Sciatic nerve (tissue), 2 donors: ENCODE measurements at places on chromosomes 4 and X.

GRCh38 chrX:8760021-8760420, 28.1 kb upstream of the ANOS1 start:
- DNase-seq: no peak

GRCh38 chrX:106917830-106918500, 2.2 kb upstream of the CLDN2 start:
- no peak for DNase-seq

- DNase-seq: no peak
Observed at GRCh38 chr4:107792711-107793110, 32.0 kb upstream of the SGMS2 start.

DNA sequence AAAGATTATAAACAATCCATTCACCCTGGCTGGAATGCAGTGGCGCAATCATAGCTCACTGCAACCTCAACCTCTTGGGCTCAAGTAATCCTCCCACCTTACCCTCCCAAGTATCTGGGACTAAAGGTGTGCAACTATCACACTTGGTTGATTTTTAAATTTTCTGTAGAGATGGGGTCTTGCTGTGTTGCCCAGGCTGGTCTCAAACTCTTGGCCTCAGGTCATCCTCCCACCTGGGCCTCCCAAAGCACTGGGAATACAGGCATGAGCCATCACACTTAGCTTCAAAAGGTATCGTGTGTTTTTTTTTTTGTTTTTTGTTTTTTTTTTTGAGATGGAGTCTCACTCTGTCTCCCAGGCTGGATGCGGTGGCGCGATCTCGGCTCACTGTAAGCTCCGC, 71.5 kb downstream of the FRYL start:
- no peak for DNase-seq

DNA sequence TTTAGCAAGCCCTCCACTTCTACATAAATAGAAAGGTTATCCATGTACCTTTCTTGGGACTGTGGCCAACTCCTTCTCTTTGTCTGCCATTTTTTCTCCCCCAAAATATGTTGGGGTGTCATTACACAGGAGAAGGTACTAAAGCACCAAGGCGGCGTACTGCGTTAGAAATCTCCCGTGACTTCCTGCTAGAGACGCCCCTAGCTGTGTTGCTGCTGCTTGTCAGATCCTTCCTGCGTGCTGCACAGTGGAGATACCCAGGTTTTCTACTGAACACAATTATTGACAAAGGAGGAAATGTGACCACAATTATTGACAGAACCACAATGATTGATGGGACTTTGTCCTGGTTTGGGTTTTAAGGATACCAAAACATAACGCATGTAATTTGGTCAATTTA, 97.7 kb downstream of the EFHC2 start:
- DNase-seq: no peak

DNA sequence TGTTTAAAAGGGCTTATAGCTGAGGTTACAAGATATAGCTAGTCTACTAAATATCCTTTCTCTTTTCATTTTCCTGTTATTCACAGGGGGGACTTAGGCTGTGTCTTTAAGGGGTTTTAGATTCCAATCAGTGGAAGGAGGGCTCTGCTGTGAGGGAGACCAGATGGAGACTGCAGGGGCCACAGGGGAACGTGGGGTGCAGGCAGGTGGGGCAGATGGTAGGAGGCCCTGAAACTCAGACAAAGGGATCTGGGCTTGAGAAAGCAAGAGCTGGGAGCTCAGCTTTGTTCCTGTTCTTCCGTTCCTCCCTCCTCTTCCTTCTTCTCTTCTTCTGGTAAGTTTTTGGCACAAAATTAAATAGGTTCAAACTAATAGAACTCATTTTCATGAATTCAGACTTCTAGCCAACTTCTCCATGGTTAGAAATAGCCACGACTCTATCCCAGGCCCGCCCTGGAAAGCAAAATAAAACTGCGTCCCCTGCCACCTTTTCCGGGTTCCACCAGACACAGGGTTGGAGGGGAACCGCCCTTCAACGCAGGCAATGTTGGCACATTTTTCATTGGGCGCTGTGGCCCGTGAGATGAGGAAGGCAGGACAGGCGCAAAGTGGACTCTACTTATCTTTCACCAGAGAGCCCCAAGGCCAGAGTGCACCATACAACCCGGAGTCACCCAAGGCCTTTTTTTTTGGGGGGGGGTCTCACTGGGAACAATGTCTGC, 3.5 kb upstream of the TMSB4X start:
- no peak for DNase-seq

DNA sequence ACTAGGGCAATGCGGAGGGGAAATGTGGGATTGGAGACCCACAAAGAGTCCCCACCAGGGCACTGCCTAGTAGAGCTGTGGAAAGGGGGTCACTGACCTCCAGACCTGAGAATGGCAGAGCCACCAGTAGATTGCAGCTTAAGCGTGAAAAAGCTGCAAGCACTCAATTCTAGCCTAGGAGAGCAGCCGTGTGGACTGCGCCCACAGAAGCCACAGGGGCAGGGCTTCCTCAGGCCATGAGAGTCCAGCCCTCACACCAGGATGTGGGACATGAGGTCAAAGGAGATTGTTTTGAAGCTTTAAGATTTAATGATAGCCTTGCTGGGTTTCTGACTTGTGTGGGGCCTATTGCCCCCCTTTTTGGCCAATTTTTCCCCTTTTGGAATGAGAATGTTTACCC, 379.0 kb downstream of the INPP4B start:
- DNase-seq: no peak

- DNase-seq: no peak
Observed at GRCh38 chrX:107894038-107894437, 68.4 kb downstream of the MID2 start.
